ENCODE measurements at places on chromosomes 12 and 14.

DNA sequence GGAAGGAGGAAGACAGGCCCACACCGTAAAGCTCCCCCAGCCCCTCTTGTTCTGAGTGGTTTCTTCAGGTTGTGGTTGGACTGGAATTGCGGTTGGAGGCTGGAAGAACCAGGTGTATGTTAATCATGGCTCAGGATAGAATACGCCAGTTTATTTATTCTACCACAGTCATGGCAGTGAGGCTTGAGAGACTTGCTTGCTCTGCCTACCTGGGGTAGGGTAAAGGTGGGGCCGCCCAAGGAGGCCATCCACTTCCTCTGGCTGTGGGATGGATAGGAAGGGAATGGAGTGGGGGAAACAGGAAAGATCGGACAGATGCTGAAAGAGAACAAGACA lies 8.1 kb downstream of the SHMT2 start:
- no peak for DNase-seq

- DNase-seq, result peak; percentile 55
Measured at GRCh38 chr12:77062846-77063461, 2.4 kb downstream of the E2F7 start.

DNA sequence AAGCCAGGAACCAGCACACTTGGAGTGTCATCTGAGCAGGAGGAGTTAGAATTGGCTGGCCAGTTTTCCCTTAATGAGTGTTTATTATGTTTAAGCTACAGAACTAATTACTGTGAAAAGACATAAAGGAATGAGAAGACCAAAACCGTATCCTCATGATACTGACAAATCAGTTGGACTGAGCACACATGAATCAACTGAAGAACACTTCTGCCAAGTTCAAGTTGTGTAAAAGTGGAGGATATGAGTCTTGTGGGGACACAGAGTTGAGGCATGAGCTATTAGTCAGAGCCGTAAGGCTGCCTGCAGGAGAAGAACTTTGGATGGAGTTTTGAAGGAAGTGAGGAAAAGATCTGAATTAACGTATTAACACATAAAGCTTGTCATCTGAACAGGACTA lies 43.1 kb downstream of the HMGA2 start:
- DNase-seq, result no peak

GRCh38 chr14:68359022-68359836 lies 433.6 kb downstream of the ZFP36L1 start:
- DNase-seq, result no peak

GRCh38 chr12:11703378-11703777 lies 53.9 kb downstream of the ETV6 start:
- DNase-seq, result no peak

DNA sequence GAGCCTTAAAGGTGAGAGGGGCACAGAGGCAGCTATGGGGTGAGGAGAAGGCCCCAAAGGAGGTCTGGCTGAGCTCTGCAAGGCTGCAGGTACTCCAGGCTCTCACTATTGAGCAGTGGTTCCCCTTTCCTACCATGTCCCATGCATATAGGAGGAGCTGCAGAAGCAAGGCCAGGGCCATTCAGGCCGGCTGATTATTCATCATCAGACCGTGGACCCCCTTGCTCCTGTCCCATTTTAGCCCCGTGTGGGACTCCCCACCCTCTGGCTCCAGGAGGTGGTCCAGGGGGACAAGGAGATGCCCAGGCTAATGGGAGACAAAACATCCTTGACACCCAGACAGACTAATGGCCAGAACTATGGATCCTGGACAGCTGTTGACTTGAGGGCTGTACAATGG lies 3.1 kb downstream of the GPD1 start:
- no peak for DNase-seq

- no peak for DNase-seq
Measured at GRCh38 chr14:22422238-22422637, 166.8 kb downstream of the DAD1 start.

DNA sequence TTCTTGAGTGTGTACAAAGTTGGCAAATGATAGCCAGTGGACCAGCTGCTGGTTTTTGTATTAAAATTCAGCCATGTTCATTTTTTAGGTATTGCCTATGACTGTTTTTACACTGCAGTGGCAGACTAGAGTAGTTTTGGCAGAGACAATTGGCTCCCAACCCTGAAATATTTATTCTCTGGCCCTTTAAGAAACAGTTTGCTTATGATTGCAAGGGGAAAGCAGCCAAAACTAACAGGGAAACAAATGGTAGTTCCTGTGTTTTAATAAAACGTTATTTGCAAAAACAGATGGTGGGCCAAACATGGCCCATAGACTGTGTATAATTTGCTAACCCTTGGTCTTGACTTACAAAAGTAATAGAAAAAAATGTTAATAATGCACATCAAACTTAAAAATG lies 110.2 kb downstream of the ALX1 start:
- DNase-seq, result no peak

- no peak for DNase-seq
Measured at GRCh38 chr12:58873496-58873895, 46.8 kb downstream of the LRIG3 start.

DNA sequence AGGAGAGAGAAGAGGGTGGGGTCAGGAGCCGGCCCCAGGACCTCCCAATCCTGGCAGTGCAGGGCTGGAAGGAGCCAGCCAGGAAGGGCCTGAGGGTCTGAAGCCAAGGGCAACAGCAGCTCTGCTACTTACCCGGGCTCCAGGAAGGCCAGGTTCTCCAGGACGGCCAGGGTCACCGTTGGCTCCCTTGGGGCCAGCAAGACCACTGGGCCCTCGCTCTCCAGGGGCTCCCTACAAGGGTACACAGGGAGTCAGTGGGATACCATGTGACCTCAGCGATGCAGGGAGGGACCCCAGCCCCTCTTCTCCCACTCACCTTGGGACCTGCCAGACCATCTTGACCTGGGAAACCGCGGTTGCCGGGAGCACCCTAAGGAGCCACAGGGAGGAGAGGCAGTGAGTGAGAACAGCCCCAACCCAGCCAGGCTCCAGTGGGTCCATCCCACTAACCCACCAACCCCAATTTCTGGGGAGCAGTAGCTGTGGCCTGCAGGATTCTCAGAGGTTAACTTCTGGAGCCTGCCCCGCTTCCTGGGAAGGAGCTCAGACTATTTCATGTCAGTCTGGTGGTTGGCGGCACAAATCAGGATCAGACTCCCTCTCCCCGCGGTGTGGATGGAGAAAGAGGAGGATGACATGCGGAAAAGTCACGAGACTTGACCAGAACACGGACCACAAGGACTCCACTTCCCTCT lies 18.5 kb downstream of the COL2A1 start:
- no peak for DNase-seq

DNA sequence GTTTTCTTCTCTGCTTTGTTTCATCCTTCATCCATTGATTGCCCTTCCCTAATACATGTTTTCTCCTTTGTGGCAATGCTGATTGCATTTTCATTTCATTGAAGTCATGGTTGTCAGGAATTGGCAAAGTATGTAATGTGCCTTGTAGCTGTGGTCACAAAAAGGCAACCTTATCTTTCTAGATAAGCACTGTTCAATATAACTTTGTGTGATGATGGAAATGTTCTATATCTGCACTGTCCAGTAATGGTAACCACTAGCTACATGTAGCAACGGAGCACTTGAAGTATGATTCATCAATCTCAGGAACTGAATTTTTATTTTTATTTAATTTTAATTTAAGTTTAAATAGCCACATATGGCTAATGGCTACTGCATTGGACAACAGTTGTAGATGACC lies 79.8 kb downstream of the PCNX1 start:
- DNase-seq, result no peak

- no peak for DNase-seq
Measured at GRCh38 chr12:96882862-96883261, 24.2 kb upstream of the NEDD1 start.

GRCh38 chr12:91990525-91990924 lies 155.1 kb downstream of the BTG1 start:
- DNase-seq, result no peak

- DNase-seq, result no peak
Measured at GRCh38 chr14:23443411-23443812, 8.0 kb upstream of the MYH7 start.

DNA sequence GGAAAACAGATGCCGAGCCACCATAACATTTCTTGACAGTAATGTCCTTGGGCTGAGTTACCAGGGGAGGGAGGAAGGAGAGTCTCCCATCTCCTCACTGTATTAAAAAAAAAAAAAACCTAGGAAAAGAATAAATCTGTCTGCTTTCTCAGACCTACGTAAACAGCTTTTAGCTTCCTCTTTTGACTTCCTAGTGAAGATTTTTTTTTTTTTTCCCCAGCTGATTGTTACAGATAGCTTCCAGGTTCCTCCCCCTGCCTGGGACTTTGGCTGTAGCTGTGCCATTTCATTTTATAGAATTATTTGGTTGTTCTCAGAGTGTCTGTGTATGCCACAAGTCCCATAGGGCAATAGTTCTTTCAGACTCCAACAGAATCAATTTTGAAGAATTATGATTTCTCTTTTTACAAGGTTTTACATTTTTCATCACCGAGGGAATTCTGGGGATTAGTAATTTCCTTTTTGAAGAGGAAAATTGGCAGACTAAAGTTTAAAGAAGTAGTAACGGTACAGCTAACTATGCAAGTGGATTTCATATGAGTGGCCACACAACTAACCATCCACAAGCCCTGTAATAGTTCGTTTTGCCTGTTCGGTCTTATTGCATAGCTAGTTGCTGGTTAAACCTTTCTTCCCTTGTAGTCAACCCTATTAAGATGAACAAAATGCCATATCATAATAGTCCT lies 23.1 kb upstream of the GNS start:
- no peak for DNase-seq

DNA sequence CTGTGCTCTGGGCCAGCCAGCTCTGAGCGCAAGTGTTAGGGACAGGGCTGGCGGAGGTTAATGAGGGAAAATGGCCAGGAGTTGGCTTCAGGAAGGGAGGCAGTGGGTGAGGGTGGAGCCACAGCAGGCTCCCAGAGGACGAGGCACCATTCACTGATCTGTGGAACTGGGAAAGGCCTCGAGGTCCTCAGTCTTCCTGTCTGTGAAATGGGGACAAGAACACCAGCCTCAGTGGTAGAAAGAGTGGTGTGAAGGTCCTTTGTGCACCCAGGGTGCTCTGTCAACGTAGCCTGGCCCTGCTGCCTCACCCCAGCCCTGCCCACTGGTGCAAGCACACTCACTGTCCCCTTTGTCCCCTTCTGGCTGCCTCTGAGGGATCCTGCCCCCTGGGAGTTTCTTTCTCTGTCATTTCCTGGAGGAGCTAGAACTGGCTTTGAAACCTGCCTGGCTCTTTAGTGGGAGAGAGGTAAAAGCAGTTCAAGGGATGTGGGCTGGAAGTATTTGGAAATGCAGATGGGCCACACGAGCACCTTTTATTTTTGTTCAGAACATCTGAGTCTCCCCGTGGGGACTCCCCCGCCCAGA lies 25.0 kb downstream of the SYNDIG1L start:
- no peak for DNase-seq

DNA sequence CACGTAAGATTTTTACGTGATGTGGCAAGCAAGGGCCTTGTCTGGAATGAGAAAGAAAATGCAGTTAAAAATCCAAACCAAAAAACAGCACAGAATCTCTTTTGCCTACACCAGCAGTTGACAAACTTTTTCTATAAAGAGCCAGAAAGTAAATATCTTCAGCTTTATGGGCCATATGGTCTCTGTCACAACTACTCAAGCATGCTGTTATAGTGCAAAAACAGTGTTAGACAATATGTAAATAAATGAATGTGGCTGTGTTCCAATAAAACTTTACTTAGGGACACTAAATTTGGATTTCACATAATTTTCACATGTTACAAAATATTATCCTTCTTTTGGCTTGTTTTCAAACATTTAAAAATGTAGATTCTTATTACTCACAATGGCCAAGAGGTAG lies 6.2 kb upstream of the ELK3 start:
- no peak for DNase-seq

DNA sequence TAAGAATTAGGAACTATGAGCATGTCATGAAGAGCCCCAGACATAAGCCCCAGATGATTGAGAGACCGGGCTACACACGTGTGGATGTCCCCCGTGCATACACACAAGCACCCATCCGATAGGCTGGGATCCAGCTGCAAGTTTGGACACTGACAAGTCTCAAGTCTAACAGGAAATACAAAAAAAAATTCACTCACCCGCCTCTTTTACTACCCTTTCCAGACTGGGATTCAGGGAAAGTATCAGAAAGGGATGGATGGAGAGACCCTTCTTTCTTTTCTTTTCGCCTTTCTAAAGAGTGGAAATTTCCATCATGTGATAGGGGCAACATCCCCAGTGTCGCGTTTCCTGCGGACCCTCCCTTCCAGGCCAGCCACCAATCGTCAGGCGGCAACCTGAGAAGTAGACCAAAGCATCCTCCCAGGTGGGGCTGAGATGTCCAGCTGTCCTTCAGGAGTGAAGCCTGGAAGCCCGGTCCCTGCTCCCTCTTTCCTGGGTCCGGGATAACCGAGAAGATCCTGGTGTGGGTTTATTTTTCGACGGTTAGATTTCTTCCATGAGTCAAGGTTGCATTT lies 6.4 kb upstream of the SLC38A4 start:
- DNase-seq, result no peak

DNA sequence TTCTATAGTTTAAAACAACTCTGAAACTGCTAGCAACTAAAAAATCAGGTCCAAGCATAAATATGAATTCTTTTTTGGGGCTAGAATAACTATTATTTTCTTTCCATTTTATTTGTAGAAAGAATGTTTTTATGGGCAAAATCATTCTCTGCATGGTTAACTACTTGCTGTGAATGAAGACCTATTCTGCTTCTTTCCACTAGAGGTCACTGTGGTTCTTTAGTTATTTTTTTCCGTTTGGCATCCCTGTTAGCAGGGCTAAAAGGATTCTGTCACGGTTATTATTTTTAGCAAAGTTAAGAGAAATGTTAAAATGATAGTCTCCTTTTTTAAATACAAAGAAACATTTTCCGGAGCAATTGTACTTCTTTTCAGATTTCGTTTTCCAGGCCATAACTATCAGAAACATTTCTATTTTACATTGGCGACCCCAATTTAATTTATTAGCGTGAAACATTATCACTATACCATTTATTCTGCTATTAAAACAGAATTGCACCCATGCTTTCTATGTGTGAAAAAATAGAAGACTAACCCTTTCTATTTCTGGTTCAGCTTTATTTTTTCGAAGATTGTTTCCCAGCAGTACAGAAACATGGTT lies 404.8 kb downstream of the ATP23 start:
- DNase-seq, result peak; percentile 44

Data from urothelium cell line (cell line).